AG08396 (cell line): ENCODE measurements at places on chromosomes 16 and 17.
A peak's percentile ranks its signal among the peaks of the same experiment; 100 is the strongest.

DNA sequence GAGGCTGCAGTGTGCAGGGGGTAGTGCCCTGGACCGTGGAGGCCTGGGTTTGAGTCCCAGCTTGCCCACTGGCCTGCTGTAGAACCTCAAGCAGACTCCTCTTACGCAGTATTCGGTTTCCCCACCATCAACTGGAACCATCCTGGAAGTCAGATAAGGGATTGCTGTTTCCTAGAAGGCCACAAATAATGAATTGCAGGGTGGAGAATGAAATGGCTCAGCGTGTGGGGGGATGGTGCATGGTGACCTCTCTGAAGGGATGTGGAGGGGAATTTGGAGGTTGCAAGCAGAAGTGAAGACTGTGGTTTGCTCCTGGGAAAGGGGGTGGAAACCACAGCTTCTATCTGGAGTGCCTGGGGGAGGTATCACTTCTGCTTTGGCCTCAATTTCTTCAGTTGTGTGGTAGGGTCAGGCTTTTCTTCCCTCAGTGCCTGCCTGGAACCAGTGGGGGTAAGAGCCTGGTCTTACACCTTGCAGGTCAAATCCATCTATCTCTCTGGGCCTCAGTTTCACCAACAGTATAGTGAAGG, 1.7 kb downstream of the ADGRG5 start:
- no peak for DNase-seq

GRCh38 chr17:34930283-34930682, 31.0 kb downstream of the CCT6B start:
- no peak for DNase-seq

DNA sequence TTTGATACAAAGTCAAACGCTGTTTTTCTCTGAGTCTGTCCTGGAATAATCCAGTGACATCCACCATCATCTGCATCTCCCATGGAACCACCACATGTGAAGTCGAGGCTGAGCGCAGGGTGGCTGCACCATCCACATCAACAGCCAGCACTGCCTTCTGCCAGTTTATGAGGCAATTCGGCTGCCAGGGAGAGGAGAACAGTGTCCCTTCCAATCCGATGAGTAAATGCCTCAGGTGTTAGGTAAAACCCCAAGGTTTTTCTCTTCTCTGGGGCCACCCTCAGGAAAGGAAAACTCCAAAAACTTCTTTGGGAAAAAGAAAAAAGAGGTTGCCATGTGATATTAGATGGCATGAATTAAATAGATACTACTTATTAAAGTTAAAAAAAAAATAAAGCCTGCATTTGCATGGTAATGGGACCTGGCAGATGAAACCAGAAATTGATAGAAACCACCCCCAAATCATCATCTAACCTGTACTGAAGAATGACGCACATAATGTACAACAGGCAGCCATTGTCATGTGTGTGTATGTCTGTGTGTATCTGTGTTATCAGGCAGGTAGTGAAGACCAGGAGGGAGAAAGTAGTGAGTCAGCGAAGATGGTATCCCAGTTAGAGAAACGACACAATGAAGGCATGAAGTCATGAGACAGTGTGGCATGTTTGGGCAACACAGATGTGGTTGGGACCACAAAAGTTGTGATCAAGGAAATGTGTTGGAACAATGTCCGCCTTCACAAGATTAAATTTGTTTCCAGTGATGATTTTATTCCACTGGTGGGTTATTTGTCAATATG, 478.7 kb downstream of the CDH13 start:
- no peak for DNase-seq

- DNase-seq: no peak
Measured at GRCh38 chr16:24953721-24954120, 61.4 kb downstream of the ARHGAP17 start.

DNA sequence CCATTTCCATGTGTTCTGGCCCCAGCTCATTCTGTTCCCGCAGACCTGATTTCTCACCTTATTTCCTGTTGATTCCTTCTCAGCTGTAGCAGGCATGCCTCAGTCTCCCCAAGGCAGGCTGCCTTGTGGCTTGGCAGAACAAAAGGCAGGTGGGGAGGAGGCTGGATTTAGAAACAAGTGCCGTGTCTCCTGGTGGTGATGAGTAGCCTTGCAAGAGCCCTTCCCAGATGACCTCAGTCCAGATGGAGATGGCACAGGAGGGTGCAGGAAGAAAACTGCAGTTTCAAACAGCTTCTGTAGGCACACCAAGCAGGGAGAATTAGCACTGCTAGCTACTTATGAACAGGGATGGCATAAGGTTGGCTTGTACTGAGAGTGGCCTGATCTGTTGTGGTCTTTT, 64.6 kb downstream of the ARHGAP44 start:
- DNase-seq: no peak

DNA sequence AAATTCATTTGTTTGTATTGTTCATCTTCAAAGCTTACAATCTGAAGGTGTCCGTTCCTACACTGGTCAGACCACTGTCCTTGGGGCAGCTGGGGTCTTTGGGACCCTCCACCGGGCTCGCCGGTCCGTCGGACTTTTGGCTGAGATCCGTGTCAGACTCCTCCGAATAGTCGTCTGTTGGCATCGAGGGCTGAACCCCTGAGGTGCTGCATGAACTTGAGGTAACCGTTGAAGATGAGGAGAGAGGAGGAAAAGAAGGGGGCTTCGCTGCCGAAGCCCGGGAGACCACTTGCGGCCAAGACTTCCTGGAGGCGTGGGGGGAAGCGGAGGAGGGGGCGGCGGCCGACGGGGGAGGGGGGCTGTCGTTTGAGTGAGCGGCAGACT, 260.8 kb downstream of the ZFHX3 start:
- no peak for DNase-seq

- DNase-seq: peak; percentile 93
Measured at GRCh38 chr16:30740364-30741251, 7.6 kb upstream of the PHKG2 start.

- DNase-seq: peak; percentile 83
Measured at GRCh38 chr16:3879887-3880564, 487 bp downstream of the CREBBP start.

GRCh38 chr16:59907611-59908010, 1173.5 kb upstream of the GOT2 start:
- DNase-seq: no peak

GRCh38 chr16:49548325-49548970, 174.8 kb downstream of the C16orf78 start:
- DNase-seq: no peak

GRCh38 chr17:55743103-55743679, 7.7 kb upstream of the PCTP start:
- DNase-seq: no peak

DNA sequence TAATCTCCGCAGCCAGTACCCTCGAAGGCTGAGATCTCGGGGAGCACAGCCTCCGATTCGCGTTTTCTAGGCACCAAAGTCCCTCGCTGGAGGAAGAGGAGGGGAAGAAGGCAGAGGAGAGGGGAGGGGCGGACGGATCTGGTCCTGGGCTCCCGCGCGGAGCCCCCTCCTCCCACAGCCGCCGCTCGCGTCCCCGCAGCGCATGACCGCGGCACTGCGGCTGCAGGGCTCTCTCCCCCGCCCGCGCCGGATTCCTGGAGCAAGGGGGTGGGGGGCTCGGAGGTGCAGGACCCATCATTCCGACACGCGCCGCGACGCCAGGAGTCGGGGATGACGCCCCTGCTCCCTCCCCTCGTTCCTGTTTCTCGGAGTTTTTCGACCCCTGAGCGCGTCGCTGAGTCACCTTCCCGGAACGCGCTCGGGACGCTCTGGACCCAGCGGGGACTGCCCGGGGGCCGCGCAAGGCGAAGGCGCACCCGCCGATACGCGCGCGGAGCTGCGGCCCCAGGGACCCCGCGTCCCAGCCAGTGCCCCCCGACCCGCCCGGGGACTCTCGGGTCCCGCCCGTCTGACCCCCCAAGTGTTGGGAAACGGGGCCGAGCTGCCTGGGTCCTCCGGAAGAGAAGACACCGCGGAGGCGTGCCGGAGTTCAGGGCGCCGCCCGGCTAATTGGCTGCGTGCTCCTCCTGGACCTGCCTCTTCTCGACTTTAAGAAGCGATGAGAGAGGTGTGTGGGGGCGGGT, 1.4 kb upstream of the SPHK1 start:
- DNase-seq: peak; percentile 84

DNA sequence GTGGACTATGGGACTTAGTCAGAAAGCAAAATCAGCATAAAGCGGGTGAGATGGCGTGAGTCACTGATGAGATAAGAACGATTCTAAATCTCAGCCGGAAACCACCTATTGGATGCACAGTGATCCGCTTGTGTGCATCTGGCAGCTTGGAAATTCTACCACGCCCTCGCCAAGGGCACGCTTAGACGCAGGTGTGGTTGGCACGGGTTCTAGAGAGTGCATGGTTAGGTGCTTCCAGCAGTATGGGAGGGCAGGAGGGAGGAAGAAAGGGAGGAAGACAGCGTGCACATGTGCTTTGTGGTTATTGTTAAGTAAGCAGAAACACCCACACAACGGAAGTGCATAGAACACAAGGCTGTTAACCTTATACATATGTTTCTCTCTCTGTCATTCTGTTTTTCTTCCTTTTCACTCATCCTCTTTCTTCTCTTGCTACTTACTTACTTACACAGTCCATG, 374.0 kb upstream of the ASIC2 start:
- DNase-seq: no peak

DNA sequence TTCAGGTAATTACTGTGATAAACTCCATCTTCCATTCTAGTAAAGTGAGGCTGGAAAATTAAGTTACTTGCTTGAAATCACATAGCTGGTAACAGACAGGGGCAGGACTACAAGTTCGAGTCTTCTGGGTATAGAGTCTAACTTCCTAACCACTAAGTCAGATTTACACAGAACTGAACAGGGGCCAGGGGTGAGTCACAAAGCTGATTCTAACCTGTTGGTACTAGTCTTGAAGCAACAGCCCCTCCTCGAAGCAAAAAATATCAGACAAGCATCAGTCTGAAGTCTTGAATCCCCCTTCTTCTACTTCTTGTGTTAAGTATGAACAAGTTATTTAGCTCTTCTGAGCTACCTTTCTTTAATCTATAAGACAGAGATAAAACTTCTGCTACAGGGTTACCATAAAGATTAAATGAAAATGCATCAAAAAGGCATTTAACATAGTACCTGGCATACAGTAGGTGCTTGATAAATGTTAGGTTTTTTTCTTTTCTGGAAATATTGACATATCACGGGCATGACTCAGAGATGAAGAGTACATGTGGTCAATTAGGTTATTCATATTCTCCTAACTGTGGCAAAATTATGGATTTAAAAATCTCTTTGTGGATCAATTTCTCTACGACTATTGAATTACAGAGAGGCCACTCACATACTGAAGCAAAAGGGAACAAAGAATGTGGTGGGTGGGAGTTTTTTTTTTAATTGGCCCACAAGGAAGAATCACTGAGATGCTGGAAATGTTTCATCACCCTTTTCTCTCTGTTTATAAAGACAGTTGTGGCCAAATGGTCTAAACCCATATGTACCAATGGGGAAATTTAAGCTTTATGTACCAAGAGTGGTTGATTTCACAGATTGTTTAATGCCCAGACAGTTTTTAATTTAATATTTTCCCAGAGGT, 266.9 kb upstream of the DYNLRB2 start:
- DNase-seq: peak; percentile 13

DNA sequence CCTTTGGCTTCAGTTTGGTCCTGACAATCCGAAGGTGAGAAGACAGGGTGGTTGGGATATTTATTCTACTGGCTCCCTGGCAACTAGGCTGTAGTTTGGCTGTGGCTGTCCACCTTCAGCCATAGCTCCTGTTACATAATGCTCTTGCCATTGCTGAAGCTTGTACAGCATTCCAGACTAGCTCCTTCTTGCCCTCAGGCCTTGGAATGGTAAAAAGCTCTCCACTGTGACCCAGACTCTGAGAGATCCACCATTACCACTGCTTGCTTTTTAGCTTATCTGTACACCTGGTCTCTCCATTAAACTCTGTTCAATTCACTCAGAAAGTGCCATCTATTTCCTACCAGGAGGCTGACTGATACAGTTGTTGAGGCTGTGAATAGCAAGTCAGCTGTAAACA, 231.8 kb upstream of the MON1B start:
- DNase-seq: no peak

GRCh38 chr16:67428146-67428731, 2.7 kb upstream of the HSD11B2 start:
- DNase-seq: peak; percentile 83

DNA sequence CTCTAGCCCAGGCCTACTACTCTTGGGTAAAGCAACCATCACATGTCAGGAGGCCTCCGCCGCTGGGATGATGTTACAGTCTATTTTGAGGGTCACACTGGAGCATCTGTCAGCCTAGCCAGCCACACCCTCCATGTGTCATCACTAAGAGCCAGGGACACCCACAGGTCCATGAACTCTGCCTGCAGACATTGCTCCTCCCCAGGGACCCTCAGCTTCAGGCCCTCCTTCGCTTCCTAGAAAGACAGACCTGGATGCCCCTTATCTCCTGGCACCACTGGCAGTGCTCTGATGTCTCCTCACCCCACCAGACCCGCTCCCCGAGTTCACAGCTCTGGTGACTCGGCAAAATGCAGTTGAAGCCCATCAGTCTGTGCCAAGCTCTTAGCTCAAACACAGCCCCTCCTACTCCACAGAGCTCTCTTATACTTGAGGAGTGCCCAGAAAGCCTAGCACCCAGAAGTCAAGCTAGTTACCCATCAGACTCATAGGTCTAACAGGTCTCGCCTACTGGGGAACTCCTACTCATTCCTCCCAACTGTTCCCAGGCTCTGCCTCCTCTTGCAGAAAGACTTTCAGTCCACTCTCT, 5.9 kb downstream of the RANBP10 start:
- DNase-seq: peak; percentile 25

GRCh38 chr17:70086516-70086915, 11.5 kb downstream of the KCNJ16 start:
- DNase-seq: no peak

DNA sequence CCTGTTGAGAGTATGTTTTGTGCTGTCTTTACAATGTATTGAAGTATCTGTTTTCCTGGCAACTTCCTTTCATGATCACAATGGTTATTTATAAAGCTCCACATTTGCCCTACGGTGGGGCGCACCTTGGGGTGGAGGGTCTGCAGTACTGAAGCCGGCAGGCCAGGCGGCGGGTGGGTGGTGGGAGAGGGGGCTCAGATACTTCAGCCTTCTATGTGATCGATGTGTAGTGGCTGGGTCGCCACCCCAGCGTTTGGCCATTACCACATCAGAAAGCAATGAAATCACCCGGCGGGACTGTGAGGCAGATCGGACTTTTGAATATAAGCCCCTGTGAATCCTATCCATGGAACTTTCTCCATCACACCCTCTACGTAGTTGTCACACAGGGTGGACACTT, 196.6 kb downstream of the FOXL1 start:
- no peak for DNase-seq

GRCh38 chr17:41937970-41938954, 7.8 kb downstream of the ODAD4 start:
- no peak for DNase-seq

GRCh38 chr16:30920891-30921290, 2.5 kb upstream of the FBXL19 start:
- DNase-seq: no peak

DNA sequence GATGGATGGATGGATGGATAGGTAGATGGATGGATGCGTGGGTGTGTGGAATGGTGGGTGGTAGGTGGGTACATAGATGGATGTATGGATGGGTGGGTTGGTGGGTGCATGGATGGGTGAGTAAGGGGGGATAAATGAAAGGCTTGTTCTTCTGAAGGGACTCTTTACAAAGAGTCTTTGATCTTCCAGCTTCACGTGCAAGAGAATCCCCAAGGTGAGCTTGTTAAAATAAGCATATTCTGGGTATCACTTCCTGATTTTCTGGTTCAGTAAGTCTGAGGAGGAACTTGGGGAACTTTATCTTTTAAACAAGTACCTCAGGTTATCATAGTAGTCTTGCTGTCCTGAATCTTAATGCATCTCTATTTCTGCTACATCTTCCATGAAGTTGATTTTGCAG, 639.1 kb downstream of the MAF start:
- no peak for DNase-seq
